ENCODE measurements at places on chromosomes 16 and 17. TPM values are rescaled to one million over a fixed set of nuclear protein-coding genes. Genes with fewer than 3 reads are reported as not detected.

Gene POLR3K
- total RNA-seq: 13.5 TPM

Gene VMO1
- not detected for total RNA-seq

Gene MT3
- total RNA-seq: not detected

Gene GSG1L
- not detected for total RNA-seq

Gene CFAP97D1
- total RNA-seq: 0.21 TPM

Gene NPIPA3
- total RNA-seq: 0.70 TPM

Gene SLC13A5
- total RNA-seq: 0.11 TPM

Gene ELMO3
- 10.4 TPM for total RNA-seq

Gene INPP5K
- total RNA-seq: 20.7 TPM

Gene VTN
- total RNA-seq: 0.04 TPM

Gene LRRC75A
- total RNA-seq: 3.3 TPM

Gene TM4SF5
- total RNA-seq: not detected

Gene CSH1
- total RNA-seq: 0.30 TPM

Gene CLEC3A
- 0.67 TPM for total RNA-seq

Gene MPG
- 181 TPM for total RNA-seq

Gene CACNG1
- total RNA-seq: not detected

Gene SLC22A31
- 0.81 TPM for total RNA-seq

Gene GAST
- total RNA-seq: not detected

Gene KRT28
- total RNA-seq: not detected

Gene PLLP
- total RNA-seq: 1.6 TPM

Gene SPATA22
- 0.10 TPM for total RNA-seq

Gene NATD1
- total RNA-seq: 12.3 TPM

Gene CCR7
- 1.1 TPM for total RNA-seq

Gene KRT17
- not detected for total RNA-seq

Gene KRTAP1-1
- total RNA-seq: not detected

Gene KRTAP4-7
- not detected for total RNA-seq
